ENCODE measurements at places on chromosomes 2 and 18.

DNA sequence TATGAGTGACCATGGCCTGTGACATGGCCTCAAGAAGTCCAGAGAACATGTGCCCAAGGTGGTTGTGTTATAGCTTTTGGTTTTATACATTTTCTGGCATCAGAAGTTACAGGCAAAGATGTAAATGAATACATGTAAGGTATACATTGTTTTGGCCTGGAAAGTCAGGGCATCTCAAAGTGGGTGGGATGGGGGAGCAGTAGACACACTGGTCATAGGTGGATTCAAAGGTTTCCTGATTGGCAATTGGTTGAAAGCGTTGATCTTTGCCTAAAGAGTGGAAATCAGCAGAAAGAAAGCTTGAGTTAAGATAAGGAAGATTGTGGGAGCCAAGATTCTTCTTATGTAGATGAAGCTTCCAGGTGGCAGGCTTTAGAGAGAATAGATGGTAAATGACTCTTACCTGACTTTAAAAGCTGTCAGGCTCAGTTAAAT lies 62.1 kb upstream of the DYNAP start:
- no peak for DNase-seq

GRCh38 chr18:2281086-2281485 lies 290.2 kb downstream of the METTL4 start:
- no peak for DNase-seq

DNA sequence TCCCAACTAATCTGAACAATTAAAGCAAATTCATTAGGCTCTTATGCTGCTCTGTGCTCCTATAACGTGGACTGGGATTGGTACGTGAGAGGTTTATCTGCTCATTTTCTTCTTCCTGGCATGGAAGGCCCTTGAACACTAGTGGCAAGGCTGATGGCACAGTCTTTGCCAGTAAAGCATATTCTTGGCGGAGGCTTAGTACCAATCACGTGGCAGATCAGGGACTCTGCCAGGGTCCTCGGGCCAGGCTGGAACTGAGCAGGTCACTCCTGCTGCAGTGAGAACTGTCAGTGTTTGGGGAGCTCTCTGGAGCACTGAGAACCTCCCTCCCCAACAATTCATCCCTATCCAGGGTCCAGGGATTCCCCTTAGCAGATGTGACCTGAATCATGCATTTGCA lies 3.7 kb upstream of the ALPK2 start:
- DNase-seq = no peak

GRCh38 chr2:144111437-144111836 lies 408.5 kb downstream of the ZEB2 start:
- no peak for DNase-seq

- DNase-seq = no peak
These were observed 601.2 kb downstream of the ADCYAP1 start for GRCh38 chr18:1505856-1506255.

- DNase-seq = no peak
These were observed 18.1 kb upstream of the DYNC1I2 start for GRCh38 chr2:171669121-171669520.
